GM12892 (cell line): ENCODE measurements at places on chromosomes 16 and 17.

- DNase-seq = no peak
Observed at GRCh38 chr17:37478187-37478586, 11.5 kb upstream of the DUSP14 start.

DNA sequence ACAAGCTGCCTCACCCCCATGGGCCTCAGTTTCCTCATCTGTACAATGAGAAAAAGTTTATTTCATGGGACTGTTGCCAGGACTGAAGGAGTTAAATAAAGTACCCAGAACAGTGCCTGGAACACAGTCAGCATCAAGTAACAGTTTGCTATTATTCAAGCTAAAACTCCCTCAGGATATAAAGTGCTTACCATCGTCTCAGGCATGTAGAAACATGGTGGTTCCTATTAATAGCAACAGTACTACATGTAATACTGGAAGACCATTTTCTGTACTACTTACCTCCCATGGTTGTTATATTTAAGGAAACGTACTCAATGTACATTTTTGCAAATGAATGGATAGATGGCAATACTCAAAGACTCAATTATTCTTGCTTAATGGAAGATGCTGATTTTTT, 93.4 kb downstream of the NCOR1 start:
- no peak for DNase-seq

DNA sequence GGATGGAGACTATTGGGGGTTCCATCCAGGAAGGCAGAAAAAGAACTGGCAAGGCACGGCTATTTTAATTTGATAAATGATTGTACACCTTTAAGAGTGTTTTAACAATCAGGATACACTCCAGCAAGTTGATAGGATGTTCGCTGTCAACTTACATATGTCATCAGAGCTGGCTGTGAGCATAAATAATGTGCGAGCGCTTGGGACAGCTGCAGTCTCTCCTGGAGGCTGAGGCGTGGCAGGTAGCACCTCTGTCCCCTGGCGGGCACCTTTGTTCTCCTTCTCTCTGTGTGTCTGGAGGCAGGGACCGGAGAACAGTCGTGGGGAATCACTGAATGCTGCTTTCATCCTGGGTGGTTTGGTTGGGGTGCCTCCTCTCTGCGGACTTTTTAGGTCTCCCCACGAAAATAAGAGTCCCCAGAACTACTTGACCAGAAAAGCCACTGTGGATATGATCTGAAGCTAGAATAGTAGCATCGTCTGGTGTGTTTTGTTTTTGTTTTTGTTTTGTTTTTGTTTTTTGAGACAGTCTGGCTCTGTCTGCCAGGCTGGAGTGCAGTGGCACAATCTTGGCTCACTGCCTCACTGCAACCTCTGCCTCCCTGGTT, 9.4 kb downstream of the BAHCC1 start:
- no peak for DNase-seq

- DNase-seq = no peak
Observed at GRCh38 chr16:61148930-61149329, 887.3 kb downstream of the CDH8 start.

- DNase-seq = no peak
Observed at GRCh38 chr16:52591934-52592592, 45.1 kb upstream of the TOX3 start.

GRCh38 chr16:85657996-85658395, 30.8 kb downstream of the GINS2 start:
- no peak for DNase-seq

DNA sequence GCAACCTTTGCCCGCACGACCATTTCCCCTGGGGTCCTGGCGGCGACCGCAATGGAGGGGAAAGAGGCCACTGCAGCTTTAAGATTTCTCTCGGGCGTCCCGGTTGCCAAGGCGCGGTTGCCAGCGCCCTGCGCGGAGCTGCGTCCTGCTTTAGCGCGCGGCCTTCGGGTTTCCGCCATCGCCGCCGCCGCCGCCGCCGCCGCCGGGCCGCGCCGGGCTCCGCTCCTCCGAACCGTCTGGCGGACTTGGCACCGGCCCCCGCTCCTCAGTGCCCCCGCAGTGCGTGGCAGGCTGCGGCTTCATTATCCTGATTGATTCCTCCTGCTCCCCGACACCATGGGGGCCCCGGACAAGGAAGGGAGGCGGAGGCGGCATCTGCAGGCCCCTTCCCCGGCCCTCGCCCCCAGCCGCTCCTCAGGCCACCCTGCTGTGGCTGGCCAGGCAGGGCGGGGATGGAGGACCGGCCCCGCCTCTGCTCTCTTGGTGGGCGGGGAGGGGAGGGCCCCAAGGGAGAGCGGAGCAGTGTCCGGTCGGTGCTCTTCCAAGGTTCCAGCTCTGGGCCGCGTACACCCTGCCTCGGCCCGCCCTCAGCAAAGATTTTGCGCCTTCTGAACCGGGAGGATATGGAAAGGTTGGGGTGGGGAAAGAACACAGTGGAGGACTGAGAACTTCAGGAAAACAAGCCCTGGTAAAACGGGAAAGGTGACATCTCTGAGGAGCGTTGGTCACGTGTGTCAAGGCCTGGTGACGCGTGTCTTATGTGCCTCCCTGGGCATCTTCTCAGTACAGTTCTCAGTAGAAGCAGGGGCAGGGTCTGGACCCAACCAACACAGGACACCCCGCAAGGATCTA, 34.0 kb downstream of the NEUROD2 start:
- DNase-seq = peak; percentile 73
